ENCODE measurements at places on chromosomes 5 and 9.
A peak's percentile ranks its signal among the peaks of the same experiment; 100 is the strongest.

DNA sequence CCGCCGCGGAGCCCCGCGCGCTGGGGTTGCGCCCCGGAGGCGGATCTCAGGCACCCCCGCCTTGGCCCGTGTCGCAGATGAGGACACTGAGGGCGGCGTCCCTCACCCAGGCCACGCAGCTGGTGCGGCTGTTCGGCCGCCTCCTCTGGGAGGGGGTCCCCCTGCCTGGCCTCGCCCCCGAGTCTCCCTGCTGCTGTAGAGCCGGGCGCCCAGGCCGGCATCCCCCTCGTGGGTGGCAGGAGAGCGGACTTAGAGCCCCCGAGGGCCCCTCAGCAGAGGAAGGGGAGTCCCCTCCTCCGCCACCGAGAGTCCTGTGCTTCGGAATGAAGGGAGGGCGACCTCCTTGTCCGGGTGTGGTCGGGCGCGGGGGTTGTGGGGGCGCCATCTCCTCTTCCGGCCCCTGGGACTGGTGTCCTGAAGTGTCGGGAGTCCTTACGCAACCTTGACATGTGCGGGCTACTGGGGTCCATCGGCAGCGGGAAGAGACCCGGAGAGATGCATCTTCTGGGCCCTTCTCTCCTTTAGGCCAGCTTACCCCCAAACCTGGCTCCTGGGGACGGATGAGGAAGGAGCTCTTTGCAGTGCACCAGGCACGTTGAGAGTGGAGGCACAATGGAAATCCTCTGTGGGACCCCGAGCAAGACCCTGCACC lies 11.7 kb upstream of the EXOSC2 start:
- peak; percentile 44 for DNase-seq

GRCh38 chr5:81154725-81155124 lies 78.4 kb upstream of the CKMT2 start:
- no peak for DNase-seq

- no peak for DNase-seq
Observed at GRCh38 chr9:108702681-108703080, 153.1 kb downstream of the ACTL7B start.

GRCh38 chr9:118563677-118564076 lies 805.6 kb downstream of the BRINP1 start:
- no peak for DNase-seq

GRCh38 chr9:5231212-5231611 lies at the start of gene INSL4:
INSL4 (plus strand) TSS chr9:5231419; CDS start chr9:5231524, 105 bp downstream.
- no peak for DNase-seq

DNA sequence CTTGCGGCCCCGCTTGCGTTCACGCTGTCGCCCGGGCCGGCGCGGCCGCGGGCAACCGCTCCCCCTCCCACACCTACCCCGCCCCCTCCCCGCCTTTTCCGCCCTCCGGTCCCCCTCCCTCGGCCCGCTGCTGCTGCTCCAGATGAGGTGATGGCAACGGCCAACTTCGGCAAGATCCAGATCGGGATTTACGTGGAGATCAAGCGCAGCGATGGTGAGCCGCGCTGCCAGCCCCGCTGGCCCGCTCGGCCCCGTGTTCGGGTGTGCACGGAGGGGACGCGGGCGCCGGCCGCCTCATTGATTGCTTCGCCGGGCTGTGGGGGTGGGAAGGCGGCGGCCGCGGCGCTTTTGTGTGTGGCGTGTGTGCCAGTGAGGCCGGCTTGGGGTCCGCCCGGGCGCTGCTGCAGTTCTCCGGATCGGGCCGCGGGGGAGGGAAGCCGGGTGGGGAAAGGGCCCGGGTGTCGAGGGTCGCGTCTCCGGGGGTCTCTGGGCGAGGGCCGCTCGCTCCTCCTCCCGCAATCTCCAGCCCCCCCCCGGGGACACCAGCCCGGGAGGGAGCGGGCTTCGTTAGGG lies 403 bp downstream of the KIF2A start:
- no peak for DNase-seq
